GM13976 (cell line): ENCODE measurements at places on chromosomes 1 and 21.

DNA sequence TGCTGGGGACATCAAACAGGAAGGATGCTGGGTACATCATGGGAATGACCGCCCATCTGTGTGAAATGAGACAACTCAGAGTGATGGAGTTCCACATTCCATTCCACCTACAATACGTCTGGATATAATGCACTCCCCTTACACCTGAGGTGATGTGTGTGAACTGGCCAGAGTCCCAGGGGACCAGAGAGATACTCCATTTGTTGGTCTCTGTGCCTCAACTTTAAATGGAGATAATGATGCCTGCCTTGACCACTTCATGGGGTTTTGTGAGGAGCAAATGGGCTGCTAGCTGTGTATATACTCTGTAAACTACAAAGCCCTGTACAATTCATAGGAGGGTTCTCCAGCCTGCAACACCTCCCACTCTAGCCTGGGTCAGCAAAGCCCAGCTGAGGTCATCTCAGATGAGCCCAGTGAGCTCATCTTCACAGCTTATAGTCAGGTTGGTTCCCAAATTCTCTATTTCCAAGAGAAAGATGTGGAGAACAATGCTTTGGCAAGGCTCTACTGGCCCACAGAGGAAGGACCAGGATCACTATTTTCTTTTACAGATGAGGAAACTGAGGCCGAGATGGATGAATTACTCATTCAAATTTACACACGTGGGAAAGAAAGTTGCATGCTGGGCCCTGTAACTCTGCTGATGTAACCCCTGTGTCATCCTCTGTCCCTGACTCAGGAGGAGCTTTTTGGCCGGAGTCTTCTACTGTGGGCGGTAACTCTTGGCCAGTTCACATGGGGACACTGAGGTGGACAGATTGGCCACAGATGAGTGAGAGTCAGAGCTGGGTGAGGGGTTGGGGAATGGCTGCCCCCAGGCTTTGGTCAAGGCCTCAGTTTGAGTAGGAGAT is 105.6 kb upstream of the GCLM start:
- no peak for DNase-seq

DNA sequence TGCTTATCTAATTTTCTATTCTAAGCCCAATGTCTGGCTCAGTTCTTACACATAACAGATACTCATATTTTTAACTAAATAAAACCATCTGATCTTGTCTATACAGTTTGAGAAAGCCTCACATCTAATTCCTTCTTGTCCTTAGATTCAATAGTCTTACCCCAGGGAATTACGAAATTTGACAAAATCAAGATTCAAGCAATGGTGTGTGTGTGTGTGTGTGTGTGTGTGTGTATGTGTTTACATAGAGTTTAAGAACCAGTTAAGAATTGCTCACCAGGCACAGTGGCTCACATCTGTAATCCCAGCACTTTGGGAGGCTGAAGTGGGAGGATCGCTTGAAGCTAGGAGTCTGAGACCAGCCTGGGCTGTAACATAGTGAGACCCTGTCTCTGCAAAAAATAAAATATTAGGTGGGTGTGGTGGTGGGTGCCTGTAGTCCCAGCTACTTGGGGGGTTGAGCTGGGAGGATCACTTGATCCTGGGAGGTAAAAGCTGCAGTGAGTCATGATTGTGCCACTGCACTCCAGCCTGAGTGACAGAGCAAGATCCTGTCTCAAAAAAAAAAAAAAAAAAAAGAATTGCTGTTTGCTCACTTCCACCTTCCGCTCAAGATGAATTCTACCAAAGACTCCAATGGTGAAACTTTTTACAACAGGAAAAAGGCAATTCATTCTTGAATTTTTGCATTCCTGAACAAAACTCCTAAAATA is 6.2 kb downstream of the WDR64 start:
- DNase-seq: no peak

DNA sequence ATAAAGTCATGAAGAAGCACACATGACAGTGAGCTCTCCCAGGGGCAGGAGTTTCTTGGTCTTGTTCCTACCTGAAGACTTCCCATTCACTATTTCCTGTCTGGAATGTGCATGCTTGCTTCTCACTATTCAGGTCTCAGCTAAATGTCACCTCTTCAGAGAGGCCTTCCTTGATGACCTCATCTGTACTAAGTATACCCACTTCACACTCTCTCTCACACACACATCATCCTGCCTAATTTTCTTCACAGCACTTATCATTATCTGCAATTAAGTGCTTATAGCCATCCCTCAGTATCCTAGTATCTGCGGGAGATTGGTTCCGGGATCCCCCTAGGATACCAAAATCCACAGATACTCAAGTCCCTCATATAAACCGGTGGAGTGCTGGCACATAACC is 146.4 kb upstream of the IVNS1ABP start:
- no peak for DNase-seq

DNA sequence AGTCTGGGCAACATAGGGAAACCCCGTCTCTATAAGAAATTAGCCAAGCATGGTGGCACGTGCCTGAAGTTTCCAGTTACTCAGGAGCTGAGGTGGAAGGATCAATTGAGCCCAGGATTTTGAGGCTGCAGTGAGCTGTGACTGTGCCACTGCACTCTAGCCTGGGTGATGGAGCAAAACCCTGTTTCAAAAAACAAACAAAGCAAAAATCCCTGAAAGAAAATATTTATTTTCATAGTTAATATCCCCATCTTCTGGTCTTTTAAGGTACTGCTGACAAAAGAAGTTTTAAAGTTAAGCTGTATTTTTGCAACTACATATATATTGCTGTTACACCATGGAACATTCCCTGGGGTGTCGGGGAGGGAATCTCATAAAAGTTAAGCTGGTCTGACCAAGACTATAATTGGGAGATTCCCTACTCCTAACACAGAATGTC is 26.0 kb downstream of the VAMP4 start:
- no peak for DNase-seq

- DNase-seq: no peak
Measured at GRCh38 chr1:192436441-192437078, 119.8 kb downstream of the RGS21 start.

- DNase-seq: no peak
Measured at GRCh38 chr1:70518106-70518505, 107.0 kb downstream of the CTH start.

DNA sequence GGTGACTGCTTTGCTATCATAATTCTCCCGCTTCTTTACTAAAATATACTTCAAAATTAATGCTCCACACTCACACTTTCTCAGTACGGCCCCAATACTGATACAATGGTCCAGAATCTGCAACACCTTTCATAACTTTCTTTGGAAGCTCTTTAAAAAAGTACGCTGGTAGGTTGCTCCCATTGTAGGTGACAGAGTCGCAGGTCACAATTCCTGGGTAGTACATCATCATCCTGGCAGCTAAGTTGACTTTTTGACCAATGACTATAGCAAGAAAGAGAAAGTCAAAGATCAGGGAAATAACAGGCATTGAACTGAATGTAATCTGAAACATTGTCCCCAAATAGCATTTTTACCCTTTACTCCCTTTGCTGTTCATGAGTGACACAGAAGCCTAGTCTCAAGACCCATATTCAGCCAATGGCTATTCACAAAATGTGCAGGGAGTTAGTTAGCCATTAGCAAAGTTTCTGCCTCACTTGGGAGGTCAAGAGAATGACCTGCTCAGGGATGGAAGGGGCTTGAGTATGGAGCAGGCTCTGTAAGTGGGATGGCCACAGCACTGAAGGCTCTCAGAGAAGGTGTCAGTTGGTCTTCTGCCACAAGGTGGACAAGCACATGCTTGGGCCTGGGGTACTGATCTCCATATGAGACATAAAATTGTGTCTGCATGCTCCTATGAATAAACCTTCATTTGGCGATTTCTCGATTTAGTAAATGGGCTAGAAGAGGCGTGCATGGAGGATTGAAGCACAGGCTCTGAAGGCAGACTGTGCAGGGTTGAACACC is 35.4 kb downstream of the ADCY10 start:
- no peak for DNase-seq
